ENCODE measurements at places on chromosomes 3 and 15. TPM values are rescaled to one million over a fixed set of nuclear protein-coding genes. Genes with fewer than 3 reads are reported as not detected.
A peak's percentile ranks its signal among the peaks of the same experiment; 100 is the strongest.

DNA sequence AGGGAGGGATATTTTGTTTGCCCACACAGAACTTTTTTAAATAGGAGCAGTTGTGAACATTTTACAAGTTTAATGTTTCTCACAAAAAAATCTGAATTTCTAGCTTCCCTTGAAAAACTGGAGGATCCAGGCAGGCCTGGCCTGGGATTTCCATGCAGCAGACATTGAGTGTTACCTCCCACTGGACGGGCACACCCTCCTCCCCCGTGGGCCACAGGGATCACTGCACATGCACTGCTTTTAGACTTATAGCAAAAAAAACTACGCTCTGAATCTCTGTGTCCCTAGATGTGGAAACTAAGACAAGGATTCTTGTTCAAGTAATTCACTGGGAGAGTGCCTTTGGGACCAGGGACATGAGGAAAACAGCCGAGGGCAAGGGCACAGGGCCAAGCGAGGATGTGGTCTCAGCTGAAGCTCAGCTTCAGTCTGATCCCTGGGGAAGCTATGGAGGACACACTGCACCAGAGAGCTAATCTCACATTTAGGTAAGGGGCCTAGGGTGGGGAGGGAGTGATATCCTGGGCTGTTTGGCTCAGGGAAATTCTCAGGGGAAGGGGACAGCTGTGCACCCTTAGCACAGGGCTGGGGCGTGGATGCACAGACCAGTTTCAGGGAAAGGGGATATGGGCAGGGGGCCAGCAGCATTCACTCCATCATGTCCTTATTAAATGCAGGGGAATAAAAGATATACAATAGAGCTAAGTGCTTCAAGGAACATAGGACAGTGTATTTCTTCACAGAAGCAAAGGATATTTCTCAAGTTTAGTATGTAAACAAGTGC is 46.0 kb downstream of the FSIP1 start:
- DNase-seq, result no peak

DNA sequence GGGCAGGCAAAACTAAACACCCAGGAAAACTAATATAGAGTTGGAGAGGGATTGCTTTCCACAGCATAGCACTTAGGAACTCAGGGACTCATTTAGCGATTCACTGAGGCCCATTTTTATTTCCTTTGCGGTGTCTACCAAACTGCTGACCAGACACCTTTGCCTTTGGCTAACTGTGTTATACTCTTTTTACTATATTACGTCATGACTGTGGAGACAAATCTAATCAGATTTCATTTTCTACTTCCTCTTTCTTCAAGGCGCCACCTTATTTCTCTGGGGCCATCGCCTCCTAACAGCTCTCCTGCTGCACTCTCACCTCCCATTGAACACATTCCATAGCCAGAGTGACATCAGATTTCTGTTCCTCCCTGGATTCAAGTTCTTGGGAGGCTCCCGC is 215.7 kb upstream of the WNT5A start:
- DNase-seq, result no peak

GRCh38 chr3:51102396-51102795 is 282.7 kb upstream of the MANF start:
- no peak for DNase-seq

DNA sequence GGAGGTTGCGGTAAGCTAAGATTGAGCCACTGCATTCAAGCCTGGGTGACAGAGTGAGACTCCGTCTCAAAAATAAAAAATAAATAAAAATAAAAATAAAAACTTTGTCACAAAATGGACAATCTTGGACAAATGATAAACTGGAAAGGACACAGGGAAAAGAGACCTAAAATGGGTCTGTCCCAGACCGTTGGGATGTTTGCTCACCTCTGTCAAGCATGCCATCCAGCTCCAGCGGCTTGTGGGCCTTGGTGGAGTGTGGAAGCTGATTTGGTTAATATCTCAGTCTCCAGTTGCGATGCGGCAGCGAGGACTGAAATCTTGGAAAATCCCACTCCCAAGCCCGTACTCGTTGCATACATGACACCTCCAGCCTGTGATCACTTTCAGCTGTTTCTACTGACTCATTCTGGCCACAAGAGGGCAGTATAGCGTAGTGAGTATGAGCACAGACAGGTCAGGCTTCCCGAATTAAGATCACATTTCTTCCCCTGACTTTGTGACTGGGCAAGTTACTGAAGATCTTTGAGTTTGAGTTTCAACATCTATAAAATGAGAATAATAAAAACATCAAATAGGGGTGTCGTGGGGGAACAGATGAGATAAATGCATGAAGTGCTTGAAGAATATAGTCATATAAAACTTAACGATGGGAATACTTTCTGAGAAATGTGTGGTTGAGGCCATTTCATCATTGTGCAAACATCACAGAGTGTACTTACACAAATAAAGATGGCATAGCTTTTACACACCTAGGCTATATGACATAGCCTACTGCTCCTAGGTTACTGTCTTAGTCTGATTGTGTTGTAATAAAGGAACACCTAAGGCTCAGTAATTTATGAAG is 19.6 kb upstream of the MOBP start:
- peak; percentile 85 for DNase-seq

The ARL14 gene
- not detected for total RNA-seq

- DNase-seq, result no peak
These were observed 71.1 kb upstream of the XCR1 start for GRCh38 chr3:46098319-46098761.

- no peak for DNase-seq
These were observed 109.5 kb downstream of the AKAP13 start for GRCh38 chr15:85489773-85490493.

GRCh38 chr3:132804498-132804897 is 82.3 kb upstream of the NPHP3 start:
- no peak for DNase-seq

The KNG1 gene
- not detected for total RNA-seq

The DNASE1L3 gene
- not detected for total RNA-seq

- DNase-seq, result peak; percentile 18
These were observed 224.4 kb upstream of the ICE2 start for GRCh38 chr15:60703207-60703933.

DNA sequence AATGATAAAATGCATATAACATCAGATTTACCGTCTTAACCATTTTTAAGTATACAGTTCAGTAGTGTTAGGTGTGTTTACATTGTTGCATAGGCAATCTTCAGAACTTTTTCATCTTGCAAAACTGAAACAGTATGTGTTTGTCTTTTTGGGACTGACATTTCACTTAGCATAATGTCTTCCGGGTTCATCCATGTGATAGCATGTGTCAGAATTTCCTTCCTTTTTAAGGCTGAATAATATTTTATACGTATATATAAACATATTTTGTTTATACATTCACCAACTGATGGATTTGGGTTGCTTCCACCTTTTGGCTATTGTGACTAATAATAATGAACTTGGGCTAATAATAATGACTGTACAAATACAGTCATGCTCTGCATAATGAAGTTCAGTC is 3.0 kb downstream of the PARP15 start:
- DNase-seq, result no peak

GRCh38 chr15:83077491-83078230 is 10.6 kb upstream of the BTBD1 start:
- no peak for DNase-seq

DNA sequence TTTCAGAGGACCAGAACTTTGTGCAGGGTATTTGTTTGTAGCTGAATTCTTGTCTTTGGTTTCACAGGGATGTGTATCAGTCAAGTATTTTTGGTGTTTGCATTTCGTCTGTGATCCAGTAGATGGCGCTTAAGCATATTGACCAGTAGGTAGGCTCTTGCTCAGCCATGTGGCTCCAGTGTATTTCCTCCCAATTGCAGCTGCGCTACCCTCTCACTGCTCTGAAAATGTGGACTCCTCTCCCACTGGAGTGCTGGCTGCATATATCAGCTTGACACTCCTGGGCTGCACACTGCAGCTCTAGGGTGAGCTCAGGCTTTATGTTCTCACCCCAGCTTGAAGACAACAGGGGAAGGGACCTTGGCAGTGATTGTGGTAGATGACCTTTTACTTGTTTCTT is 1264.3 kb upstream of the ALCAM start:
- DNase-seq, result no peak

DNA sequence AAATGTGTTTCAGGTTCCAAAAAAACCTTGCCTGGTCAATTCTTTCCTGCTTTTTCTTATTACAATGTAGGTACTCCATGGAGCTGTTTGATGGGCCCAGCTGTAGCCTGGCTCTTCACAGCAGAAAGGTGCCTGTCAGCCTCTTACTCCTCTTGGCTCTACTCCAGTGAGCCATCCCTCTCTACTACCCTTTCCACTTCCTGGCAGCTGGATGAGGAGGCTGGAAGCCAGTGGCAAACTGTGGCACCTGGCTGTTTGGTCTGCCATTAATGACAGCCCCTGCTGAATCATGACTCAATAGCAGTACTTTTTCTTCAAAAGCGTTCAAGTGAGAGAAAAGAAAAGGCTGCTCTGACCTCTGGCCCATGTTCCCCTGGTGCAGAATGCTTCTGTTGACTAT is 618.1 kb downstream of the PYDC2 start:
- DNase-seq, result no peak

DNA sequence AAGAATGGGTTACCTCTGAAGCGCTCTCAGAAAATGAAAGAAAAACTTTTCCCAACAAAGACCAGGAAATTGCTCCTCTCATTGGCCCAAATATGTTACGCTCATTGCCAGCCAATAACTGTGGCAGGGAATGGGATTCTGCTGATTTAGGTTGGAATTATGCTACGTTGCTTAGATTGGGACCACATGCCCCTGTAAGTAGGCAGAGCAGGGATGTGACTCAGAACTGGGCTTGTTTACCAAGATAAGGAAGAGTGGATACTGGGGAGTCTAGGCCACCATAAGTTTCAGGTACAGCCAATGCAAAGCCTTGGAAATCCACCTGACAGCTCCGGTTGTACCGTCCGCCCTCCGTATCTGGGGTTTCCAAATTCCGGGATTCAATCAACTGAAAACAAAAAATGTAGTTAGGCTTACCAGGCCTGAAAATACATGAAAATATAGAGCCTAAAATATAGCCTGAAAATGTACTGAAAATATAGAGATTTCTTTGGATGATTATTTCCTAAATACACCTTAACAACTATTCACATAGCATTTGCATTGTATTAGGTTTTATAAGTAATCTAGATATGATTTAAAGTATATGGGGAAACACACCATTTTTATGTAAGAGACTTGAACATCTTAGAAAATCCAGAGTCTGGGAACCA is 1.5 kb upstream of the TCF12 start:
- DNase-seq, result no peak

DNA sequence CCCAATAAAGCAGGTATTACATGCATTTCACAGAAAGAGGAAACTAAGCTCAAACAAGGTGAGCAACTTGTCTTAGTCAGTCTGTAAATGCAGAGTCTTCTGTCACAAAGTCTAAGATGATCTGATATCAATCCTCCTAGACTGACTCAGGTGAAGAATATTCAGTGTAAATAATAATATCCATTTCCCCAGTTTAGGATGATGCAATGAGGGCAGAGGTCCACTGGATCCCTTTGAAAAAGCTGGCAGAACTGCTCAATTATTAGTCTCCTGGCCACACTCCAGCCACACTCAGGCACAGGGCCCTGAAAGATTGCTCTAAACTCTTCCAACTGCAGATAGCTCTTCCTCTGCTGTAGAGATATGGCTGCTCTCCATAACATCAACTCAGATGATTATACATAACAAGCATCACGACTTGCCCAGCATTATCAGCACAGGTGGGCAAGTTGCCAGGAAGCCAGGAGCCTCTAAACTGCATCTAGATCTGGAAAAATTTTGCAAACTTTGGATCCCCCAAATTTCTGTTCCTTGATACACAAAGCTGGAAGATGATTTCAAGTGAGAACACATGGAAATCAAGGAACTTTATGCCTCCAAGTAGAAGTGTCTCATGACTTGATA is 129.8 kb upstream of the CPNE4 start:
- DNase-seq, result no peak

The HCLS1 gene
- total RNA-seq, result not detected

The SLC2A2 gene
- not detected for total RNA-seq

GRCh38 chr15:59111251-59111650 is 6.3 kb downstream of the CCNB2 start:
- no peak for DNase-seq

DNA sequence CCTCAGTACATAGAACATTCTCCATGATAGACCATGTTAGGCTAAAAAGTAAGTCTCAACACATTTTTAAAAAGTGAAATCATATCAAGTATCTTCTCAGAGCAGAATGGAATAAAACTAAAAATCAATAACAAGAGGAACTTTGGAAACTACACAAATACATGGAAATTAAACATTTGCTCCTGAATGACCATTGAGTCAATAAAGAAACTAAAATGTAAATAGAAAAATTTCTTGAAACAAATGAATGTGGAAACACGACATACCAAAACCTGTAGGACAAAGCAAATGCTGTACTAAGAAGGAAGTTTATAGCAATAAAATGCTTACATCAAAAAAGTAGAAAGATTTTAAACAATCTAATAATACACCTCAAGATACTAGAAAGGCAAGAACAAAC is 33.6 kb downstream of the NEK10 start:
- no peak for DNase-seq

The ADPRH gene
- total RNA-seq, result not detected

GRCh38 chr15:87981969-87982368 is 274.6 kb downstream of the NTRK3 start:
- no peak for DNase-seq

The ZDHHC23 gene
- 12.1 TPM for total RNA-seq

- no peak for DNase-seq
These were observed 6.3 kb upstream of the UBE2Q2 start for GRCh38 chr15:75836959-75837334.

The C2CD4A gene
- not detected for total RNA-seq

DNA sequence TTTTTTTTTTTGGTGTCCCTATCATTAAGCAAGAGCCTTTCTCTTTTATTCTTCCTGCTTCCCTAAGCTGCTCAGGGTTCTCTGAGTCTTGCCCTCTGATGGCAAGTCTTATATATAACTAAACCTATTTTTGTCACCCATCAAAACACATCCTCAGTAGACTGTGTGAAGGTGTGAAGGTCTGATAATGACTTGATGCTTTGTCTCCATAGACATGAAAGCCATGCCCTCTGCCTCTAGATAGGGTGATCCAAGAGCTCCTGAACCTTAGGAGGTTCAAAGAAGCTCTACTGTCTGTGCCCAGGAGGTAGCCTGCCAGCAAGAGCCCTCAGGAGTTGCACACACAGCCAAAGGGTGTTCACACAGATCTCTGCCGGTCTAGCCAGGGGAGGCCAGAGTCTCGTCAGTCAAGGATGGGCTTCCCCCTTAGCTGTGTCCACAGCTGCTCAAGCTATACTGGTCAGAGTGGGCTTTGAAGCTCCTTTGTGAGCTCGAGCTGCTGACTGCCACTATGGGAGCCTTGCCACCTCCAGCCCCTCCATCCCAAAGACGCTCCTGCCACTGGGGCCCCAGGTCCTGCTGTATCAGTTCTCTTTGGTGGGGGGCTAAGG is 13.1 kb upstream of the SNX22 start:
- DNase-seq, result no peak

DNA sequence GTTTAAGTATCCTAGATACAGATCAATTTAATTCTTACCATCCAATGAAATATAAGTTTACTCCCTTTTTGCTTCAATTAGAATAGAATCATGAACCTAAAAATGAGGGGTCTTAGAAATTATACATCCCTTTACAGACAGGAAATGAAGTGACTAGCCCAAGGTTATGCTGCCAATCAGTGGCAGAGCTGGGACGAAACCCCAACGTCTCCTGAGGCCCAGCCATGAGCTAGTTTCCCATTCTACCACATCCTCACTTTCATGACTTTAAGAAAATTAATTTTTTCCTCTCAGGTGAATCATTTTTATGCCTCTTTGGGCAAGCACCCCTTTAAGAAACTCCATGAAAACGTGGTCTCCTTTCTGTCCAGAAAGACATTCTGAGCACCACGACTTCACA is 11.2 kb downstream of the LRIG1 start:
- DNase-seq, result no peak

All from G401 (cell line).